GM12878 (cell line): ENCODE measurements at places on chromosomes 13 and 19.

- DNase-seq = no peak
Observed at GRCh38 chr13:113113846-113114271, 8.3 kb downstream of the F7 start.

DNA sequence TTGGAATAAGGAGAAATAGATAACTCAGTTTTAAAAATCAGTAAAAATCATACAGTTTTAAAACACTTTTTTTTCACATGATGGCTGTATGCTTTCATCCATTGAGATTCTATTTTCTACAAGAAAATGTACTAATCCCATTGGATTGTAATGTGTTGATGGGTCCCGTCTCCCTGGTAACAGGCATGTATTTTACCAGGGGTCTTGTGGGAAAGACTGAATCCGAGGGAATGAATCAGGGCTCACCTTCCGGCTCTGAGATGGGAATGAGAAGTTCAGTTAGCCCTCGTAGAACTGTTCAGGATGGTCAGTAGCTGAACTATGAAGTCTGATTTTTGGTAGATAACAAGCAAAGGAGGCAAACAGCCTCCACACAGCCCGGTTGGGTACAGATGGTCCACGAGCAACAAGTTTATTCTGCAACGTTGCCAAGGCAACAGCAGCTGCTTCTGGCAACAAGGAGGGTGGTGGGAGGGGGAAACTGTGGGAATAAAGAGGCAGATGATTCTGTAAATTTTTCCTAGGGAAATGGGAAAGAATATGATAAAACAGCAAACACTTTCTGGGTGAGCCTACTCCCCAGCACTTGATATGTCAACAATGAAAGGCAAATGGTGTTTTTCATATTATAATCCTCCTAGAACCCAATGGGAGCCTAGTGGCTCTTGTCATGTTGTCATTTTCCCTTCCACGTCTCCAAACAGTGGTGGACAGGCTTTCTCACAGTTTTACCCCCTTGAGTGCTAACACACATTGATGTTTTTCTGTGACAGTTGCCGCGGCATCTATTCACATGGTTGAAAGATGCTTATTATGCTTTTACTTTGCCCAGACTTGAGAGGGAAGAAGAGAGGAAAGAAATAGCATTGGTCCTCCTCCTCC is 12.4 kb upstream of the SIAH3 start:
- DNase-seq = no peak

DNA sequence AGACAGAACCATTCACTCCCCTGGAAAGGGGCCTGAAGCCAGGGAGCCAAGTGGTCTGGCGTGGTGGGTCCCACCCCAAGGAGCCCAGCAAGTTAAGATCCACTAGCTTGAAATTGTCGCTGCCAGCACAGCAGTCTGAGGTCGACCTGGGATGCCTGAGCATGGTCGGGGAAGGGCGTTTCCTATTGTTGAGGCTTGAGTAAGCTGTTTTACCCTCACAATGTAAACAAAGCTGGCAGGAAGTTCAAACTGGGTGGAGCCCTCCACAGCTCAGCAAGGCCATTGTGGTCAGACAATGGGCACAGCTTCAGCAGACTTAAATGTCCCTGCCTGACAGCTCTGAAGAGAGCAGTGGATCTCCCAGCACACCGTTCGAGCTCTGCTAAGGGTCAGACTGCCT is 195.6 kb upstream of the DACH1 start:
- no peak for DNase-seq

- no peak for DNase-seq
Observed at GRCh38 chr13:44237881-44238421, 135.7 kb upstream of the SERP2 start.

DNA sequence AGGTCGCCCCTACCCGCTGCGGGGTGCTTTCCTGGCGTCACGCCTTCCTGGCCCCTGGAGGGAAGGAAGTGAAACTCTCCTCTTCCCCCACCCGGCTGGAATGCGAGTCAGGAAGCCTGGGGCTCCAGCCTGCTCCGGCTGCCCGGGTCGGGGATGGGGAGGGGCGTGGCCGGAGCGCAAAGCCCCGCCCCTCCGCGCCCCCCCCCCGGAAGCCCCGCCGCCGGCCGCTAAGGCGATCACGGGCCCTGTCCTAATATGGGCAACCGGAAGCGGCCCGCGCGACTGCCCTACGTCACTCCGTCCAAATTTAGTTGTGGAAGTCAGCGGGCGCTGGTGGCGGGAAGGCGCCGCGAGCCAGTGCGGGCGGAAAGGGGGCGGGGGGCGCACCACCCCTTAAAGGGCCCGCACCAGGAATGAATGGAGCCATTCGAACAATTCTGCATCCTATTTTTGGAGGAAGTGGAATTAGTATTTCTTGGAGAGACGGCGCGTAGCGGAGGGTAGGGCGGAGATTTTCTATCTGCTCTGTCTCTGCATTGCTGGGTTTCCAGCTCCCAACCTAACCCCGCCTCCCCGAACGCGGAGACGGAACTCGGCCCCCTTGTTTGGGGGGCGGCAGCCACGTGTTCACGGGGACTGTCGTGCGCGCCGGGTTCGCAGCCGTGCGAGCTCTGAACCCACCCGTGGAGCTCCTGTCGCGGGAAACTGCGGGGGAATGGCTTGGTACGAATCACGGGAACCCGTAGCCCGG is 1.6 kb downstream of the IER2 start:
- no peak for DNase-seq

DNA sequence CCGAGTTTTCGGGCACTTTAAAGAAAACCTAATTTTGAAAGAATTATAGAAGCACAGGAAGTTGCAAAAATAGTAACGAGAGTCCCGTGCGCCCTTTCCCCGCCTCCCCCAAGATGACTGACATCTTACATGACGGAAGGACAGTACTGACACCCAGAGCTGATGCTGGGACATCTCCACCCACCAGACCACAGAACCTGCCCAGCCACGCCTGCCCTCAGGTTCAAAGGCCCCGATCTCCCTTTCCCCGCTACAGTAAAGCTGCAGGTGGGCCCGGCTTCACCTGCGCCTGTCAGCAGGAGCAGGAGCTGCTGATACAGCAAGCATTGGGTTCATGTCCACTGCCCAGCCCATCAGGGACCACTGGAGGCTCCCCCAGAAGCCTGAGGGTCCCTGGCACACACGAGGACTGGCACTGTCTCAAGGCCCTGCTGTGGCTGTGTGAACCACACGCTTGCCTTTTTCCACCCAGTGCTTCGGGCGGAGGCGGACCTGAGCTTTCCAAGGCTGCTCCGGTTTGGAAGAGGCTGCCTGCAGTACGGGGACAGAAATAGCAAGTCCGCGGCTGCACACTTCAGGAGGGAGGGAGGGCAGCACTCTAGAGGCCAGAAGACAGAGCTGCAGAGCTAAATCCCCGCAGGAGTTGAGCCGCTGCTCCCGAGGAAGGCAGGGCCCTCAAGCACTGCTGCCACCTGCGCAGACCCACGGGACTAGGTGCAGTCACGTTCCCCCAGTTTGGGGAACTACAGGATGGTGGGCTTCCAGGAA is 8.7 kb downstream of the MAP2K2 start:
- peak; percentile 67 for DNase-seq

DNA sequence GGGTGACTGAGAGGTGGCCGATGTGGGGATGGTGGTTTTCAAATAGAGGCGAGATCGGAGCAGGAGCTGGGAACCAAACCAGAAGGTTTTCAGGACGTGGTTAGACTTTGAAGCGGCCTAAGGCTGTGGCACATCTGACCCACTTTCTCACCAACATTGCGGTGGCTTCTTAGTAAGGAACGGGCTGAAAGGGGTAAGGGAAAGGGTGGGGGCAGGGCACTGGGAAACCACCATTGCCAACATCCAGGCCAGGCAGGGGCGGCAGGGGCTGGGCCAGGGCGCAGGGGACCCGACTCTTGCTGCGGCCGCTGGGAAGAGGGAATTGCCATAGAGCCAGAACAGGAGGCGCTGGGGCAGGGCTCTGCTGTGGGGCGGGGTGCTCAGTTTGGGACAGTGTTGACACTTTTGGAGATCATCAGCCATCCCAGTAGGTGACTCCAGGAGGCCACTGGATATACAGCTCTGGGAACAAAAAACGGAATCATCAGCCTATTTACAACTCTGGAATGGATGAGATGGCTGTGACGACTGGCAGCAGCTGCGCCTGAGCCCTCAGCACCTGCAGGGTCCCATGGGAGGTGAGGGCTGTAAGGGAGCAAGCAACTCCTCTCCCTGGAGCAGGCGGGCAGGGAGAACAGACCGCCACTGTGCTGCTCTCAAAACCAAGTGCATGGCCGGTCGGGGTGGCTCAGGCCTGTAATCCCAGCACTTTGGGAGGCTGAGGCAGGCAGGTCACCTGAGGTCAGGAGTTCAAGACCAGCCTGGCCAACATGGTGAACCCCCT is 52.2 kb downstream of the IRS2 start:
- no peak for DNase-seq

- no peak for DNase-seq
Observed at GRCh38 chr19:47682939-47683338, 30.3 kb upstream of the EHD2 start.

GRCh38 chr13:30421093-30422053 is 920 bp upstream of the UBE2L5 start:
- DNase-seq = no peak

DNA sequence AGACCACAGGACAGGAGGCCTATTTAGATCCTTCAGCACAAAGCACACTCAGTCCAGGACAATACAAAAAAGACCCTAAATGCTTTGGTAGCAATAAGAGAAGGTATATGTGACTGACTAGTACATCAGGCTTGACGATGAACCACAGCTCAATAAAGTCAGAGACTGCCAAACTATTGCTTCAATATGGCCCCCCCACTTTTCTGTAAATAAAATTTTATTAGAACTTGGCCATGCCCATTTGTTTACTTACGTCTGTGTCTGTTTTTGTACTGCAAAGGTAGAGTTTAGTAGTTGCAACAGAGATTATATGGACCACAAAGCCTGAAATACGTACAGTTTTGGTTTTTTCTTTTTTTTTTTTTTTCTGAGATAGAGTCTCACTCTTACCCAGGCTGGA is 136.7 kb downstream of the IRS2 start:
- DNase-seq = no peak

DNA sequence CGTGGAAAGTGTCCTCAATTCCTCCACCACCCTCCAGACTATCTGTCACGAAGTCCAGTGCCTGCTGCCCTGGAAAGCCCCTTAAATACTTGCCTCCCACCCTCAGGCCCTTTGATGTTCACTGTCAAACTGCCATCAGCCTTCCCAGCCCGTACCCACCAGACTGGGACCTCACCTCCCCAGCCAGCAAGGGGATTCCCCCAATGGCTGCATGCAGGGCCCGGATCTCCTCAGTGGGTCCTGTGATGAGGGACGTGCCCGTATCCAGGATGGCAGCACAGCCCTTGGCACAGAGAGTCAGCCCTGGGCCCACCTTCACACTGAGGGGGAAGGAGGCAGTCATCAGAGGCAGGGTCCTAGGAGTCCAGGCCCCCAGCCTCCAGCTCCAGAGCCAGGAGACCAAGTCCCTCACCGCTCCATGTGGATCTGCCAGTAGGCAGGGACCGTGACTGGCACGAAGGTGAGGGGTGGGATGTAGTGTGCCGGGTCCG is 6.1 kb downstream of the NAPSA start:
- no peak for DNase-seq

DNA sequence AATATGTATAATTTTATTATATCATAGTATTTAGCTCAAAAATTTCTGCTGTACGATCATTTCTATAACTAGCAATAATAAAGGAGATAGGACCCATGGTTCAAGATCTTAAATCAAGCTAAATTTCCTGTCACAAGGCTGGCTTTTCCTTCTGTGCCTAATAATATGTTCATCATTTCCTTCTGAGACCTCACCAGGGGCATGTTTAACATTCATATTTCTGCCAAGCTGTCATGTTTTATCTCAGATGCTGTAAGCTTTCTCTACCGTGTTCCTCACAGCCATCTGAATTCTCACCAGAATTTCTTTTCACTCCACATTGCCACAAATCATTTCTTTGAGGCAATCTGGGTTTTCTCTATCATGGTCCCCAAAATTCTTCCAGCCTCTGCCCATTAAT is 482.3 kb upstream of the SGCG start:
- no peak for DNase-seq

DNA sequence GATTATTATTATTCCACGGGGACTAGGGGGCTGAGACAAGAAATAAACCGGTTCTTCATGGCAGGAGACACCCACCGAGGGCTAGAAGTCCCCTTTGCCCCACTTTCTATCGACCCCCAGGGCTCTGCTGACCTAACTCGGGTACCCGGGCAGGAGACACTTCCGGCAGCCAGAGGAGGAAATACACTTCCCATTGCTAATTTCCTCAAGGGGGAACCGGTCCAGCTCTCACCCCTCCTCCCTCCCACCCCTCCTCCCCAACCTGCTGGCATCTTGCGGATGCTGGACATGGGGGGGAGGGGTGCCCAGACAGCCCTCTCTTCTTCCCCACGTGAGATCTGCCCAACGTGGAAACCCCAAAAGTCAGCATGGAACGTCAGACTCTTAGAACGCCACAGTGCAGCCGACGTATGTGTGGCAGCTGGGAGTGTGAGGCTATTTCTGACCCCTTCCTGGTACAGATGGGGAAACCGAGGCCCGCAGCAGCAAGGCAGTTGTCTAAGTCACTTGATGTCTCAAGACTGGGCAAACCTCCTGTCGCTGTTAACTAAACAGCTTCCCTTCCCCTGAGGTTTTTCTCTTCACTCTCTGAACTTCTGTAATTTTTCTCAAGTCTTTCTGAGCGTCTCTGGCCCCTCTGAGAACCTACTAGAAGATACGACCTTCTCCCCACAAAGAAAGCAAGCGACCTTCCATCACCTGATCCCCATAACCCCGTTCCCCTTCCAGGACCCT is 3.6 kb downstream of the GPR4 start:
- no peak for DNase-seq

DNA sequence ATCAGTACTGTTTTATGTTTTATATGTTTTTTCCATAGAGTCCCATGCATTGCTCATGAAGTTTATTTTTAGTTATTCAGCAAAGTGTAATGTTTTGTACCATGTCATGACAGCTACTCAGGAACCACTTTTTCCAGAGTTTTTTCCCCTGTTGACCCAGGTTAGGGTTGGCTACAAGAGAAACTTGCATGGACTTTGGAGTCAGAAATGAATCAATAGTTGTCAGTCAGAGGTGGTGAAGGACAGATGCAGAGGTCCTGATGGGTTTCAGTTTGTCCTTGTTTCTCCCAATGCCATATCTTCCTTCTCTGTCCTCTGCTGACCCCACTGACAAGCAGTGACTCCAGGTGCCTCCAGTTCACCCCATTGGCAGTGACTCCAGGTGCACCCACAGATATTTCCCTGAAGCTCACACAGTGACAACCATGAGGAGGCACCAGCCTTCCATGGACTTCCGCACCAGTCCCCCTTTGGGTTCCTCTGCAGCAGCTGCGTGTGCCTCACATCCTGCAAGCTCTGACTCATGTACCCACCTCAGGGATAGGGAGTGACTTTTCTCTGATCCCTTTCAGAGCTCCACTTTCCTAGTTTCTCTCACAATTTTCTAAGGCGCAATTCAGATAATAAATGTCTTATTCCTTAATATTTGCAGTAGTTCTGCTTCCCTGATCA is 92.1 kb downstream of the AKAP11 start:
- DNase-seq = no peak

GRCh38 chr19:35846038-35846668 is 6.2 kb downstream of the NPHS1 start:
- no peak for DNase-seq
